ENCODE measurements at places on chromosomes 6 and 20. TPM values are rescaled to one million over a fixed set of nuclear protein-coding genes. Genes with fewer than 3 reads are reported as not detected.

The MEP1A gene
- total RNA-seq = 1.0 TPM

DNA sequence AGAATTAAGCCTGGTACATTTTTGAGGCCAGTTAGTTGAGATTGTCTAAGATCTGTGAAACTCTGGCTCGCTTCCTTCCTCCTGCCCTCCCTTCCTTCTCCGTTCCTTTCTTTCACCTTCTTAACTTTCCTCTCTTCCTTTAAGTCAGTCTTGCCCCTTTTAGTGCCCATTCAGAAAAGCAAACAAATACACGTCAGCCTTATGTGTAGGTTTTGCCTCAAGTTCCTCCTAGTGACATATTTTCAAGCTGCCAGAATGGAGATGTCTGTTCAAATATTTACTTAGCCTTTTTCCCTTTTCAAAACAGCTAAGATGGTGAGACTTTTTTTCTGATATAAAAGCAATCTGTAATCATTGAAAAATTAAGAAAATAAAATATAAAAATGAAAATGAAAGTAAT is 178.4 kb downstream of the FARS2 start:
- no peak for DNase-seq

DNA sequence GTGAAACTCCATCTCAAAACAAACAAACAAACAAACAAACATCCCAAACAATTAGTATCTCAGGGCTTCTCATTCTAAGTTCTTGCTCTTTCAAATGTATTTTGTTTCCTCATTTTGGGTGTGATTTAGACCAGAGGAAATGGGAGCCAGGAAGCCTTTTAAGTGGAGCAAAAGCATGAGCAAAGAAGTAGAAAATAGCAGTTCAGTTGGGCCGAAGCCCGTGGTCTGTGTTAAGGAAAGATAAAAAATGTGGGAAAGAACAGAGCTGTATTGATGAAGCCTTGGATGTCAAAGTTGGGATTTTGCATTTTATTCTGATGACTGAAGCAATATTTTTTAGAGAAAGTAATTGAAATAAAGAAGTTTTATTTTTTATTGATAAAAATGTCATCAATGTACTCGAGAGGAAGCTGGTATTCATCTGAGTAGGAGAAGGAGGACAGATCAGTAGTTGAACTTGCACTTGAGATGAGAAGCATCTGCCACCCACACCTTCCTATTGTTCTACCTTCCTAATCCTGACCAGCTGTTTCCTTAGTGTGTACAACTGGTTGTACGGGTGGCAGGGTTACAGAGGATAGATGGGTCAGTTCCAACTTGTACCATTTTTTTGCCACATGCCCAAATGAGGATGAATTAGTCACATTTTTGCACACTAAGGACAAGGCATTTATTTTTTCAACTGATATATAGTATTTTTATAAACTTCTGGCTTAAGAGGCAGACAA is 56.1 kb downstream of the KIAA0408 start:
- no peak for DNase-seq

The C20orf204 gene
- total RNA-seq = 0.24 TPM

GRCh38 chr6:38773338-38773737 is 58.2 kb downstream of the DNAH8 start:
- no peak for DNase-seq

- DNase-seq = no peak
These were observed 225.5 kb downstream of the EYA4 start for GRCh38 chr6:133466680-133467079.

DNA sequence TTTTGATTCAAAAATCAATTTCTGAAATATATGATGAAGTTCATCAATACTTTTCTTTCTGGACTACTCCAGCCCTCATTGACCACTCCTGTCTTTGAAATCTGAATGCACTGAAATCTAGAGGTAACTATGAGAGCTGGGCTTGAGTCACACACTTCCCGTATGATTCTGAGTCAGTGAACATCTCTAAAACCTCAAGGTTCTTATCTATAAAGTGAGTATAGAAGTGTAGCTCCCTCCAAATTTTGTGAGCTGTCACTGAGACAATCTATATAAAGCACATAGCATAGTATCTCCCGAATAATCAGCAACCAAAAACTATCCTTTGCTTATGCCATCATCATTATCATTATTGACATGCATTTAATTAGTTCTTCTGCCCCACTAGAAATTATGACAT is 182.4 kb downstream of the TSHZ2 start:
- no peak for DNase-seq

The NNAT gene
- not detected for total RNA-seq

The OR14J1 gene
- not detected for total RNA-seq

The LPA gene
- total RNA-seq = not detected

- no peak for DNase-seq
These were observed 22.9 kb upstream of the PAX1 start for GRCh38 chr20:21682521-21682954.

DNA sequence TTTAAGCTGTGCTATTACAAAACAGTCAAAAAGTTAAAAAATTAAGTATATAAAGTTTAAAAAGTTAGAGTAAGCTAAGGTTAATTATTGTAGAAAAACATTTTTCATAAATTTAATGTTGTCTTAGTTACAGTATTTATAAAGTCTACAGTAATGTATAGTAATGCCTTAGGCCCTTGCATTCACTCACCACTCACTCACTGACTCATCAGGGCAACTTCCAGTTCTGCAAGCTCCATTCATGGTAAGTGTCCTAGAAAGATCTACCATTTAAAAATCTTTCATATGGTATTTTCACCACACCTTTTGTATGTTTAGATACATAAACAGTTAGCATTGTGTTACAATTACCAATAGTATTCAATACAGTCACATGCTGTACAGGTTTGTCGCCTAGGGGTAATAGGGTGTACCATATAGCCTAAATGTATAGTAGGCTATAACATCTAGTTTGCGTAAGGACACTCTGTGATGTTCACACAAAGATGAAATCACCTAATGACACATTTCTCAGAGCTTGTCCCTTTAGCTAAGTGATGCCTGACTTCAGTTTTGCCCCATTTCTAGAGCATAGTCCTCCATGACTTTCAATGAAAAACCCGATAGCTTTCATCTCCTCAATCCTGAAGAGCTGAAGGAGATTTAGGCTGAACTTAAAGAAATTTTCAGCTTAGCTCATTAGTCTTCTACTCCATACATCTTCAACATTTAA is 14.9 kb upstream of the HLA-DRA start:
- DNase-seq = no peak
